Activated naive CD8-positive, alpha-beta T cell treated with anti-CD3 and anti-CD28 coated beads for 36 hours (primary cell): ENCODE measurements at places on chromosomes 2 and 18. TPM values are rescaled to one million over a fixed set of nuclear protein-coding genes. Genes with fewer than 3 reads are reported as not detected.

DNA sequence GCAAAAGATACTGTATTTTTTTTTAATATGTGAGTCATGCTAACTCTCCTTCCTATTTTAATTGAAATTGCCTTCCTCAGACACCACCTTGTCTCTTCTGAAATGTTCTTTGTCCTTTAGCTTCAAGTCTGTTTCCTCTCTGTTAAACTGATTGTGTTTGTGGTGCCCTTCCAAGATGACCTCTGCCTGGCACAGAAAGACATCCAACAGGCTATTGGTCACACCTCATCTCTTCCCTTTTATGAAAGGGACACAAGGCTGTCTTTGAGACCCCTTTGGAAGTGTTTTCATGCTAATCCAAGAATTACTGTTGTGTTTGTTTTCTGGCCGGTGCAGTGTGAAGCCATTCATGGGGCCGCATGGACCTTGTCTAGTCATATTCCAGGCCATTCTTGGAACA lies 94.0 kb upstream of the PIK3C3 start:
- DNase-seq: no peak

DNA sequence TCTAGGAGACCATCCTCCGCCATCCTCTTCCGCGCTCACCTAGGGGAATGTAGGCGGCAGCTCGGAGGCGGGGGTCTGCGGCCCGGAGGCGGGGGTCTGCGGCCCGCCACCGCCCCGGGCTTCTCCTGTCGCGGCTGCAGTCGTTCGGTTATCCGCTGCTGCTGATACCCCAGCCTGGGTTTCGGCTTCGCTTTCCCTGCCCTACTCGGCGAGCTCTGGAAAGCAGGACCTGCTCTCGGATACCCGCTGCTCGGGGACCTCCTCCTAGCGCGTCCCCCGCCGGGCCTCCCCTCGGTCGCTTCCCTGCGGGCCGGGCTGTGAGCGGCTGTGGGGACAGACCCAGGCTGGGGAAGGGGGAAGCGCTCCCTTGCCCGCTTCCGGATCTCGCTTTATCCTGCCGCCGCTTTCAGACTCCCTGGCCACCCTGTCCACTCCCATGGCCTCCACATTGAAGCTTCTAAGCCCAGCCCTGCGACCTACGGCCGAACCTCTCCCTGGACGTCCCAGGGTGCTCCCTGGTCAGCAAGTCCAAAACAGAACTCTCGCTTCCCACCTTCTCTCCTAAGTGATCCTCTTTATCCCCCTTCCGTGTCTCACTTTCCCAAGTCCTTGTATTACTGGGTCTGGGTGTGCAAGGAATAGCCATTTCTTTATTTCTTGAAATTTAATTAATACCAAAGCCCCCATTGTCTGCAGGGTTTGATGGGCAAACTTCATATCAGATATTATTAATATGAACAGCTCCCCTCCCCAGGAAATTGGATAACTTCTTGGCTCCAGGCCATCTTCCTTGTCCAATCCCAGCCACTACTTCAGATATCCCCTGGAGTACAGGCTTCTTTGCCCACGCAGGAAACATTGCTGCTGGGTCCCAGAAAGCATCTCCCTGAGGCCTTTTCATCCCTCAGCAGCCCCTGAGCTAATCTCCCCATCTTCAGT lies 769 bp downstream of the FKBP1B start:
- peak; percentile 33 for DNase-seq

The ARMC9 gene
- total RNA-seq: 3.9 TPM

The RGPD3 gene
- 0.04 TPM for total RNA-seq

The HOXD9 gene
- not detected for total RNA-seq

DNA sequence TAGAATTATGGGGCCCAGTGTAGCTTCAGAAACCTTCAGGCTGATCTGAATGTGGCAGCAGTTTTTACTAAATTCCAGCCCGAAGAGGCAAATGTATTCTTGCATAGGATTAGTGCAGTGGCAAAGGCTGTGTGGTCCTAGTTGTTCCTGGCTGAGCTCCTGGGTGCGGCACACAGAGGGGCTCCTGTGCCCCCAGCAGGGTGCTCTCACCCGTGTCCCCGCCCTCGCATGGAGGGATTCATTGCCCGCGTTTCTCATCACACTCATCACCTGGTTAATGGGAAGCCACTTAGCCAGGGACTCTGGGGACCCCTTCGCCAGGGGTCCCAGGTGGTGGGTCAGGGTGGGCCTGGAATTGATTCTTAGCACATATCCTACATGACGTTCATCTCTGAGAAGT lies 3.9 kb downstream of the KCNG2 start:
- no peak for DNase-seq

The IL1F10 gene
- total RNA-seq: not detected

- no peak for DNase-seq
Observed at GRCh38 chr2:238302087-238302486, 13.7 kb upstream of the PER2 start.

GRCh38 chr18:3015204-3015592 lies 2.3 kb upstream of the LPIN2 start:
- no peak for DNase-seq

GRCh38 chr2:68992933-68993332 lies 18.5 kb downstream of the GKN1 start:
- no peak for DNase-seq

DNA sequence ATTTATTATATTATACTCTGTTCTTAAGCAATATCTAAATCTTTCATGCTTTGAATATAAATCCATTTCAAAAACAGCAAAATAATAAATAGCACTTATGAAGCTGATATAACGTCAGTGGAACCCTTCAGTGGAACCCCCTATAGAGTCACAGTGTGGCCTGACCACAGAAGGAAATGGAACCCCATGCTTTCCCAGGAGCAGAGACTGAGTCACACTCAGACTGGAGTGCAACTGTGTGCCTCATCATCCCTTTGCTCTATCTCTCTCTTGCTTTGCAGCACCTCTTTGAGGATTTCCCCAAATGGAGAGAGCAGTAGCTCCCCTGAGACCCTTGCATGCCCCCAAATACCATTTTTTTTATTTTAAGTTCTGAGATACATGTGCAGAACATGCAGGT lies 13.1 kb downstream of the NXPH2 start:
- no peak for DNase-seq

GRCh38 chr2:106277426-106277825 lies 83.3 kb upstream of the UXS1 start:
- DNase-seq: no peak

The ATG4B gene
- total RNA-seq: 72.5 TPM

DNA sequence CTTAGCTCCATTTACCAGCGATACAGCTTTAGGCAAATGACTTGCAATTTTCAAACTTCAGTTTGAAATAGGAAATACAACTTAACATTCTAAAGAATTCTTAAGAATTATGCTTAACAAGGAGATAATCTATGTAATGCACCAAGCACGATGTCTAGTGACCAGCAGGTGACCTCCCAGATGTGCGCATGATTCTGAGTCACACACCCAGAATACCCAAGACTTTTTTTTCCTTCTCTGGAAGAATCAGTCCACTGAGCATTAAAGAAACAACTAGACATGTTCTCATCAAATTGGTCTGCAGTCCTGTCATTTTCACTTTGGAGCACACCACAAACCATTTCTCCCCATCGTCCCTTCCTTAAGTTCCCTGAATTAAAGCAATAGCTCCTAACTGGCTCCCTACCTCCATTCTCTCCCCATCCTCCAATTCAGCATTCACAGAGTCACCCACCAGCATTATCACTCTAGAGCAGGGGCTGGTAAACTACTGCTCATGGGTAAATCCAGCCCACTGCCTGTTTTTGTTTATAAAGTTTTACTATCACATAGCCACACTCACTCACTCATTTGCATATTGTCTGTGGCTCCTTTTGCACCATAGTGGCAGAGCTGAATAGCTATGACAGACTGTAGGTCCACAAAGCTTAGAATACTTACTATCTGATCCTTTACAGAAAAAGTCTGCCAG lies 13.2 kb downstream of the EVA1A start:
- DNase-seq: no peak

The CYP27C1 gene
- not detected for total RNA-seq

The MIB1 gene
- 27.9 TPM for total RNA-seq

- DNase-seq: no peak
Observed at GRCh38 chr2:218387369-218388194, 5.5 kb downstream of the SLC11A1 start.

DNA sequence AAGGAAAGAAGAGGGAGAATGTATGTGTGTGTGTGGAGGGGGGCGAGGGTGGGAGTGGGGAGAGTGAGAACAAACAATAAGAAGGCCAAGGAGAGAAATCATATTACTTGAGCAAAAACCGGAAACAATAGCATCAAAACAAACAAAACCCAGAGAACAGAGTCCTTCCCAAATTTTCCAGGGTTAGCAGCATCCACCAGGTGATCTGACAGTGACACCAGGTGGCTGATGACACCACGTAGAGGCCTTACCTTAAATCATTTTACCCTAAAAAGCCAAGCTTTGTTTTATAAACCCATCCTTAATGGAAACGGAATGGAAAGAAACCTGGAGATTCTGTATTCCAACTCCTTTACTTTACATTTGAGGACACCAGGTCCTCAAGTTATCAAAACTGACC lies 42.9 kb downstream of the CDCA7 start:
- no peak for DNase-seq

DNA sequence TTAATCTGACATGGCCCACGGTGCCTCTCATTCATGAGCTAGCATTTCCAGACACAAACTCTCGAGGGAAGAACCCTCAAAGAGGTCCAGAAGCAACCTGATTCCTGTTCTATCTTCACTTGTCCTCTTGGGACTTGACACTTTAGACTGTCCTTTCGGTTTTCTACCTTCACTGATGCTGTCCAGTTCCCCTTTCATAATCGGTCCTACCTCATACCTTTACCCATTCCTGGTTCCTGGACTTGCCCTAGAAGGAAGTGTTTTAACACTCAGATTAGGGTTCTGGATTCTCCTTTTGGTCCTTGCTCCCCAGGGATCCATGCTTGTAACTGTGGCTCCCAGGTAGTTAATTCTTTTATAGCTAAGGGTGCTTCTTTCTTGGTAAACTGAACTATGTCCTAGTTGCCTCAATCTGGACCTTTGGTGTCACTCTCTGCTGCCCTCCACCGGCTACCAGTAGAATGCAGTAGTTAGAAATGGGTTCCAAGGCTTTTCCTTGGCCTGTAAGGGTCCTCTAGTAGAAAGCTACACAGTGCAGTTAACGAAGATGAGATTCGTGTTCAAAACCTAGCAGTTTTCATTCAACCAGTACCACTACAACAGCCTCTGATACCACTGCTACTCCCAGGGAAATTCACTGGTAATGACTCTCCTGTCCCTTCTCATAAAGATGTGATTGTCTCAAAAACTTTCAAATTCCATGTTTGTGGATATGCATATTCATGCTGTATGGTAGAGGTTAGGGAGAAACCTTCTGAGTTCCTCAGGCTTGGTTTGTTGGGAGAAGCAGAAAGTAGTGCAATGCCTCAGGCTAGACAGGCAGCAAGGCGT lies 178.1 kb upstream of the CYP26B1 start:
- DNase-seq: no peak

GRCh38 chr2:134683561-134684112 lies 35.2 kb downstream of the TMEM163 start:
- DNase-seq: no peak

DNA sequence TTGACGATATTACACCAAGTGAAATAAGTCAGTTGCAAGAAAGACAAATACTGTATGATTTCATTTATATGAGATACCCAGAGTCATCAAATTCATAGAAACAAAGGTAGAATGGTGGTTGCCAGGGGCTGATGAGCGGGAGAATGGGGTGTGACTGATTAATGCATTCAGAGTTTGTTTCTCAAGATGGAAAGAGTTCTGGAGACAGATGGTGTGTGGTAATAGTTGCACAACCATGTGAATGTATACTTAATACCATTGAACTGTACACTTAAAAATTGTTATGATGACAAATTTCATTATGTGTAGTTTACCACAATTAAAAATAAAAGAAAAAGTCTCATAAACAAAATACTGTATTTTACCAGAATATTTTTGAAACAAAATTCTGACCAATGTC lies 117.3 kb downstream of the PIGN start:
- no peak for DNase-seq

DNA sequence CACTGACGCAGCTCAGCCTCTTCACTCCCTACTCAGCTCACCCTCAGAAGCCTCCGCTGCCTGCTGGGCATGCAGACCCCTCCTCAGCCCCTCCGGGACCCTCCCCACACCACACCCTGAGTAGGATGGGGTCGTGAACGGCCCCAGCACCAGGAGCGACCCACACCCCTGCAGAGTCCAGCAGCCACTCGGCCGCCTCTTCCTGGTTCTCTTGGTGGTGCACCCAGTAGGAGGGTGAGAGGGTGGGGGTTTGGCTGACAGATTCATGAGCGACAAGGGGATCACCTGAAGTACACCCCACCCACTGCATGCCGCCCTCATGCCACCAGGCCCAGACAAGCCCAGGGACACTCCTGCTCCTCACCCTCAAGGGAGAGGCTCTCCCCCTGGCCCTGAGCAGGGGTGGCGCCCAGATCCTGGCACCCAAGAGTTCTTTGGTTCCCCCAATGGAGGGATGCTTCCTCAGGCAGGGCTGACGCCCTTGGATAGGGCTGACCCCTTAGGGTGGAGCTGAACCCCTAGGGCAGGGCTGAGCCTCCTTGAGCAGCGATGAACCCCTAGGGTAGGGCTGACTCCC lies 76.6 kb upstream of the GPC1 start:
- DNase-seq: no peak
